AG04449 (cell line): ENCODE measurements at places on chromosomes 11 and 22.

DNA sequence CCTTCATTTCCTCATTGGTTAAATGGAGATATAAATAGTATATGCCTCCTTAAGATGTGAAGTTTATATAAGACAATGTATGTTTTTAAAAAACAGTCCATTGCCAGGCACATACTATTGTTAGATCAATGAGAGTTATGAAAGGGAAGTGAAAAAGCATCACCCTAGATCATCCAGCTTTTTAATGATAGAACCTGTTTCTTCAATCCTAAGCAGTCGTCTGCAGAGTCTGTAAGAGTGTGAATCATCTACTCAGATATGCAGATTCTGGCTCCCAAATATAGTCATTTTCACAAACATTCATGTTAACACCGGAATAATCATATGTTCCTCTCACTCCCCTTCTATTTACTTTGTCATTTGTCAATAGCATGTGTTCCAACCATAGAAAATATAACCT is 65.3 kb upstream of the SLN start:
- DNase-seq, result no peak

GRCh38 chr22:22942511-22943329 is 55.1 kb downstream of the IGLL5 start:
- no peak for DNase-seq

DNA sequence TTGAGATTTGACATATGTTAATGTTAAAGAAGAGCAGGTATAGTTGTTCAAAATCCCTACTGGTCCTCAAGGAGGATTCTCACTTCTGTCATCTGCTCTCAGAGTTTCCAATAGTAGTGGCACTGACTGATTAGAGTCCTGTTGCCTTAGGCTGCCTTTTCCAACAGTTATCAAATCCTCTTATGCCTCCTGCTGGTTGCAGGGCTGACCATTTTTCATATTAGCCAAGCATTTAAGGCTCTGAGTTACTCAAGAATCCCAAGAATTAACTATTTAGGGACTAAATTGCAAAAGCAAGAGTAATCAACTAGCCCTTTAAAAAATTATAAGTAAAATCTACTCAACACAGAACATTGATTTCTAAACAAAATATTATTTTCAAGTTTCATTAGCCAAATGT is 212.0 kb upstream of the CHORDC1 start:
- DNase-seq, result no peak

DNA sequence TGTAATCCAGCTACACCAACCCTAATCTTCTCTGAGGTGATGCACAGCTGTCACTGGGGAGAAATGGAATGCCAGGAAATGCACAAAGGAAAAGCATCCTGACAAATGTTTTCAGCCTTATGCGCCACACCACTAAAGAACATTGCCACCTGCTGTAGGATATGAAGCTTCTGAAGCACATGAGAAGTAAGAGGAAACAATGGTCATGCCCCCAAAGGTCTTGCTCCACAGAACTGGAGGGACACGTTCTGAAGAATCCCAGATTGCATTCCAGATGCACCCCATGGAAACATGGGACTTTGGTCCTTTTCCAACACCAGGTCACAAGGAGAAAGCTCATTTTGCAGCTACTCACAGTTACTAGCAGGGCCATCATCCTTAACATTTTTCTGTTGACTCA is 48.7 kb upstream of the ZBED5 start:
- no peak for DNase-seq

DNA sequence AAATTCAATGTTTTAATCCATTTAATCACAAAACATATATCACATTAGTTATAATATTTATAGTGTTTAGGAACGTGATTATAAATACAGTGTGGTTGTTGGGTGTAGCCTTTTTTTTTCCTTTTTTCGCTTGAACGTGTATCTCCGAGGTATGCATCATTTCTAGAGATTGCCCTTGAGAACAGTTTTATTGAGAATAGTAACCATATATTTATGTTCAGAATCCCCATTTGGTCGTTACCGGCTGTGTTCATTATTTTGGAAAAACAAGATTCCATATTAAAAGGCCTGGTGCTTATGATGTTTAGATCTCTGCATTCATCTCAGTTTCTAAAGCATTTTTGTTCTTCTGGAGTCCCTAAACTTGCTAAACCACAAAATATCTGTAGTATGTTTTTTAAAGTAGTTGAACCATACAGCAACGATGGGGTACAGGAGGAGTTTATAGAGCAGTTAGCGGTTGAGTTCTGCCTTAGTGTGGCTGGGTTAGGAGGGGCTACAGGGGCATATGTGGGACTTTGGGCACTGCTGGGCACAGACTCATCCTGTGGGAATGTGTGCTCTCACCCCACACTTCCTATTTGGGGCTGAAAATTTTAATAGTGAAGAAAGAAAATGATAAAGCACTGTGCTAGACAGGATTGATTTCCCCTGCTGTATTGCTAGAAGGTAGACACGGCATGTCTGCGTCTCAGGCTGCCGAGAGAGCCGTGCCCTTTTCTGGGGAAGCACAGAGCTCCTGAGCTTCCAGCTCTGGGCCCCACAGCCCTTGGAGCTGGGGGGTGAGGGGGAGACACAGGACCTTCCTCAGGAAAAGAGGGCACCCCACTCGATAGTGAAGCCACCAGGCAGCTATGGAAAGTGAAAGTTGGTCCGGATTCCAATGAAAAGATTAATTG is 81.5 kb upstream of the PPARA start:
- peak; percentile 76 for DNase-seq

DNA sequence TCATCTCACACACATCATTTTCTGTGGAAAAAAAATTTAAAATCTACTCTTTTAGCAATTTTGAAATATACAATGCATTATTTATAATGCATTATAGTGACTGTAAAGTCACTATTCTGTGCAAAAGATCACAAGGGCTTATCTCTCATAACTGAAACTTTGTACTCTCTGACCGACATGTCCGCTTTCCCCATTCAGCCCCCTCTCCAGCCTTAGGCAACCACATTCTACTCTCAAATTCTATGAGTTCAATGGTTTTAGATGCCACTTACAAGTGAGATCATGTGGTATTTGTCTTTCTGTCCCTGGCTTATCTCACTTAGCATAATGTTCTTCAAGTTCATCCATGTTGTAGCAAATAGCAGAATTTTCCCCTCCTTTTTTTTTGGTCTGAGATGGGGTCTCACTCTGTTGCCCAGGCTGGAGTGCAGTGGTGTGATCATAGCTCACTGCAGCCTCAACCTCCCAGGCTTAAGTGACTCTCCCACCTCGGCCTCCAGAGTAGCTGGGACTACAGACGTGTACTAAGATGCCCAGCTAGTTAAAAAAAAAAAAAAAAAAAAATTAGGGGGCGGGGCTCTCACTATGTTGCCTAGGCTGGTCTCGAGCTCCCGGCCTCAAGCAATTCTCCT is 44.5 kb downstream of the SYN3 start:
- no peak for DNase-seq

- DNase-seq, result no peak
These were observed 21.2 kb downstream of the GRAMD1B start for GRCh38 chr11:123451183-123451781.

- peak; percentile 55 for DNase-seq
These were observed 417 bp upstream of the BRSK2 start for GRCh38 chr11:1389103-1389931.

DNA sequence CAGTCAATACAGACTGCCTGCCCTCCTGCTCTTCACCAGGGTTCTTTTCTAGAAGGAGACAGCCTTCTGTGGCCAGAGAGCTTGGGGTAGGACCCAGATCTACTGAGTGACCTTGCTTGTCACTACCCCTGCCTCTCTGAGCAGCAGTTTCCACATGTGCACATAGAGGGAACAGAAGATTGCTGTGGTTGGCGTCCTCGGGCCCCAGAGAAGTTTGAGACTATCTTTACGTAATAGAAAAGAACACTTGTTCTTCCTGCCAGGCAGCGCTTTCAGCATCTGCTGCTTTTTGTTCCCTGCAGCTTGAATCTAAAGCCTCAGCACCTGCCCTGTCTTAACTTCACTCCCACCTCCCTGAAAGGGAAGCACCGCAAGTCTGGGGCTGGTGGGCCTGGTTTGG is 1.9 kb upstream of the FKBP2 start:
- DNase-seq, result no peak

- DNase-seq, result no peak
These were observed 48.6 kb downstream of the MCM5 start for GRCh38 chr22:35448523-35448922.

- no peak for DNase-seq
These were observed 12.5 kb downstream of the VPS26B start for GRCh38 chr11:134236834-134237556.
